ENCODE measurements at places on chromosomes 6 and 20. TPM values are rescaled to one million over a fixed set of nuclear protein-coding genes. Genes with fewer than 3 reads are reported as not detected.

Gene HLA-DOA
- not detected for total RNA-seq

Gene VNN1
- not detected for total RNA-seq

Gene ATP6V1G2
- total RNA-seq, result 0.49 TPM

Gene WFDC10B
- total RNA-seq, result not detected

Gene UBE3D
- total RNA-seq, result 3.6 TPM
